Vagina (tissue), 2 donors: ENCODE measurements at places on chromosomes 13 and 19.
A peak's percentile ranks its signal among the peaks of the same experiment; 100 is the strongest.

GRCh38 chr19:15126131-15126910, 19.1 kb downstream of the SYDE1 start:
- DNase-seq: no peak

DNA sequence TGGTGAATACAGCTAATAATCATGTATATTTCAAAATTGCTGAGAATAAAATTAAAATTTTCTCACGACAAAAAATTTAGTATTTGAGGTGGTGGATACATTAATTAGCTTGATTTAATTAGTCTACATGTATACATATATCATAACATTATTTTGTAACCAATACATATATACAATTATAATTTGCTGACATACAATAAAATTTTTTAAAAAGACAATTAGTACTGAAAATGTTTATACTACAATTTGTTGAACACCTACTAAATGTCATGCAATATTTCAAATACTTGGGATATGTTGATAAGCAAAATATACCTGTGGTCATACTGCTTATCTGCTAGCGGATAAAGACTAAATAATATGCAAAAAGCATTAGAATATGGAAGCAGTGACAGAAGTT, 586.5 kb downstream of the SLITRK6 start:
- no peak for DNase-seq

GRCh38 chr13:48253849-48254248, 20.8 kb downstream of the ITM2B start:
- no peak for DNase-seq

GRCh38 chr13:73671732-73672131, 462.5 kb downstream of the KLF12 start:
- no peak for DNase-seq

- DNase-seq: no peak
These were observed 82.0 kb downstream of the FRY start for GRCh38 chr13:32113532-32113931.

DNA sequence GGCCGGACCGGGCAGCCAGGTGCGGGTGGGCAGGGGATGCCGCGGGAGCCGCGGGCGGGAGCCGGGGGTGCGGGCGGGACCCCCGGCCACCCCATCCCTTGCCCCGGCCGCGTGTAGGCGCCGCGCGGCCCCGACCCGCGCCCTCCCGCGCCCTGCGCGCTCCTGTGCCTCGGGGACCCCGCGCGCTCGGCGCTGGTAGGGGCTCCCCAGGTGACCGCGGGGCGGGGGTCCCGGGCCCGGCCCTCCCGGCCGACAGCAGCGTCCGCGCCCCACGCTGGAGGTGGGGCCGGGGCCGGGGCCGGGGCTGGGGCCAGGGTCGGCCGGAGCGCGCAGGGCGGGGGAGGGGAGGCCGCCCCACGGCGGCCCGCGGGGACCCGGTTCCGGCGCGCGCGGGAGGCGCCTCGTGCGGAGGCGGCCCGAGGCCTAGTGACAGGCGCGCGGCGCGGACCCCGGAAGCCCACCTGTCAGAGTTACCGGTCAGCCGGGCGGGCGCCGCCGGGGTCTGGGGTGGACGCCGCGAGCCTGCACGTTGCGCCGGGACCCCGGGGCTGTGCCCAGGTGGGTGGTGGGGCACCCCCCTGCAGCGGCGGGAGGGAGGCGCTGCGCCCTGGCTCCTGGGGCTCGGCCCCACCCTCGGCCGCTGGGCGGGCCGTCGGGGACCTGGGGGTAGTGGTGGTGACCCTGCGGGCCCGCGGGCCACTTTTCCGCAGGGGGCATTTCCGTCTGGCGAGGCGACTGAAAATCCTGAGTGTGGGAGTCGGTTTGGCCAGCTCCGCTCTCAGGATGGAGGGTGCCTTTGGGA, 518 bp downstream of the TFDP1 start:
- DNase-seq: peak; percentile 25

- no peak for DNase-seq
These were observed 14.9 kb downstream of the LMO7 start for GRCh38 chr13:75651013-75651412.

- DNase-seq: no peak
These were observed 87.1 kb downstream of the PTPRS start for GRCh38 chr19:5253406-5254110.

DNA sequence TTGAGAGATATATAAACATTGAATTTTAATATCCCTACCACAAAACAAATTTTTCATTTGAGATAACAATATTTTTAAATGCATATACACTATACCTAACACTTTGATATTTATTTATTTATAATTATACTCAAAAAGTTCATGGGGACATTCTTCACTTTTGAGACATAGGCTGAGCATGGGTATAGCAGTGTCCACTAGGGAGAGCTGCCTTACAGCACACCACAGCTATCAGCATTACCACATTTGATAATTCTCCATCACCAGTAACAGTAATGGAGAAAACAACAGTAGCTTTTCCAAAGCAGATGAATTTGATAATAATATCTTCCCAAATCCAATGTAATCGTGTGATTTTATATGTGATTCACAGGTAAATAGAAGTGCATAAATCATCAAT, 626.1 kb downstream of the DACH1 start:
- DNase-seq: no peak

GRCh38 chr13:70666883-70667556, 558.8 kb upstream of the KLHL1 start:
- no peak for DNase-seq

DNA sequence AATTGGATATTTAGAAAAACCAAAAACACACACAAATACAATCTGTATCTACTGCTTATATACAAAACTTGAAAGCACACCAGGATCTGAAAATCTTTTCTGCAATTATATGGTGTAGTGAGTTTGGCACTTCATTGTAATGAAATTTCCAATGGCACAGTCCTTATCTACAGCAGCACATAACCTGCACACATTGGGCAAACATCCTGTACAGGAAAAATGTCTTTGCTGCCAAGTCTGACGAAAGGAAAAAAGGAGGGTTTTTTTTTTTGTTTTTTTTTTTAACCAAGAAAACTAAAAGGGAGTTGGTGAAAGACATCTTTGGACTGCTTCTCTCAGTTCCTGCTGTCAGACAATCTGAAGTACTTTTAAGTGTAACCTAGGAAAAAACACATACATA, 107.8 kb downstream of the FOXO1 start:
- DNase-seq: no peak

- DNase-seq: no peak
These were observed at the start of gene TRIM28 for GRCh38 chr19:58543826-58544590. Gene TRIM28 (plus strand): TSS chr19:58544064. CDS start chr19:58544758, 694 bp downstream.

- no peak for DNase-seq
These were observed 729.4 kb upstream of the SGCG start for GRCh38 chr13:22451327-22451741.

GRCh38 chr13:36674337-36675212, 755 bp downstream of the SERTM1 start:
- no peak for DNase-seq

DNA sequence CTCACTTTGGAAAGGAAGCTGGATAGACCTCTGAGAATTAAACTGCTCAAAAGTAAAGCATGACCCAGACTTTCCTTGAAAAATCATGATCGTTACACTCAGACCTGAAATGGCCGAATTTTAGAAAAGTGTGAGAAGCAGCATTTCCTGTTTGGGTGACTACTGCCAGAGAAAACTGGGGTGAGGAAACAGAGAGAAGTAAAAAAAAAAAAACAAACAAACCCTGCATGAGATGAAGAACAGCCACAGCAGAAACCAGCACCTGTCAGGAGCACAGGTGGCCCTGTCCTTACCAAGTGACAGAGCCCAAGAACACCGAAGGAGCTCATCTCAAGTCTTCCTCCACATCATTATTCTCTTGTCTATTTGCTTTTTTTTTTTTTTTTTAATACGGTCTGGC, 12.0 kb upstream of the ADPRHL1 start:
- no peak for DNase-seq

DNA sequence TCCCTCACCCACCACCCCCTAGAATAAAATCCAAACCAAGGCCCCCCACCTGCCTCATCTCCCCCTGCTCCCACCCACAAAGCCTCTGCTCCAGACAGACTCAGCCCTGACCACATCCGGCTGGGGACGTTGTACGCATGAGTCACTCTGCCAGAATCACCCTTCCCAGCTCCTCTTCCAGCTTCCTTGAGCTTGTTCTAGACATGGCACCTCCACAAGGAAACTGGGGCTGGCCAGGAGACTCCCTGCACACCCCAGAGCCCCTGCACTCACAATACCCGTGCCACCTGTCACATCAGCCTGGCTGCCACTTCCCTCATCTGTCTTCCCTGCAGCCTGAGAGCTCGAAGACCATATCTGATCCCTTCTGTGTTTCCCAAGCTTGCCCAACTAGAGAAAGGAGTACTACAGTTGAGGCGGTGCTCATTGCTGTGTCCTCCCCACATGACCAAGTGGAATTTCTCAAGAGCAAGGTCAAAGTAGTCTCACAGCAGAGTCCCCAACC, 9.7 kb downstream of the DEDD2 start:
- no peak for DNase-seq

- DNase-seq: no peak
These were observed 67.3 kb downstream of the EFNB2 start for GRCh38 chr13:106468207-106468606.

DNA sequence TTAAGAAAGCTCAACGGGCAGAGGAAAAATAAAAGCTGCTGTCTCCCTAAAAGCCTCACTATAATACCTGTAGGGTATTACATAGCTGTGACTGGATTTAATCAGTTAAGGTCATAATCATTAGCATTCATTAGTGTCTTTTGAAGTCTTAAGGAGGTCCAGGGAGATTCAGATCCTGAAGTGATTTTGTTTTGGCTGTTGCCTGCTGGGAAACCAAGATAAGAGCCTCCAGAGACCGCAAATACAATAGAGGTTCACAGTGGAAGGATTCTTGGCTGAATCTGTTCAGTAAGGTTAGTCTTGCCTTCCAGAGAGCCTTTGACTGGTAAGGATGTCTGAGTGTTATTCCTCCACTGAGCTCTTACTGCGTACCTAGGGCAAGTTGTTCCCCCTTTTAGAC, 54.0 kb upstream of the TNFRSF19 start:
- no peak for DNase-seq

GRCh38 chr19:383922-384798, 24.8 kb downstream of the C2CD4C start:
- no peak for DNase-seq

GRCh38 chr13:41034881-41035280, 15.8 kb upstream of the ELF1 start:
- DNase-seq: no peak
